ENCODE measurements at places on chromosomes 1 and 21.
A peak's percentile ranks its signal among the peaks of the same experiment; 100 is the strongest.

DNA sequence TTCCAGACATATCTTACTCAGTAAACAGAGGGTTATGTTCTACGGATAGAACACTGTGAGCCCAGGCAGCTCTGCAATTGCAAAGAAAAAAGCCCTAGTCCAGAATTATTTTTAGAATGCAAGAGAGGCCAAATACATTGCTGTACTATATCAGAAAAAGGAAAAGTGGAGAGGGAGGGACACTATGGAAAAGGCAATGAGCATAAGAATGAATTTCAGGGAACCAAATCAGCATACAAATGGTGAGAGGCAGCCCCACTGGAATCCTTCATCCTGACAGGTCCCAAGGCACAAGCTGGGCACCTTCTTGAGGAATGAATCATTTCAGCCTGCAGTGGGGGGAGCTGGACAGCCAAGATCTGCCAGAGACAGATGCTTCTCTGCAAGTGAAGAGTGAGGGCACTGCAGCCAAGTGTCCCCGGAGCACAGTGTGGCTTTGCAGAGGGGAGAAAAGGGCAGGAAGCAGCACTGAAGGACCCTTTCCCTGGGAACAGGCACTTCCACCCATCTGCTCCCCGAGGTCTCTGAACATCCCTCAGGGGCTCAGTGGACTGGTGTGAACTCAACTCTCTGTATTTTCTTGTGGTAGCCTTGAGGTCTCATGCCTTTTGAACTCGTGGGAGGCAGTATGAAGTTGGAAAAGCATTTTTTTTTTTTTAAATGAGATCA lies 115.6 kb downstream of the XCL2 start:
- no peak for DNase-seq

DNA sequence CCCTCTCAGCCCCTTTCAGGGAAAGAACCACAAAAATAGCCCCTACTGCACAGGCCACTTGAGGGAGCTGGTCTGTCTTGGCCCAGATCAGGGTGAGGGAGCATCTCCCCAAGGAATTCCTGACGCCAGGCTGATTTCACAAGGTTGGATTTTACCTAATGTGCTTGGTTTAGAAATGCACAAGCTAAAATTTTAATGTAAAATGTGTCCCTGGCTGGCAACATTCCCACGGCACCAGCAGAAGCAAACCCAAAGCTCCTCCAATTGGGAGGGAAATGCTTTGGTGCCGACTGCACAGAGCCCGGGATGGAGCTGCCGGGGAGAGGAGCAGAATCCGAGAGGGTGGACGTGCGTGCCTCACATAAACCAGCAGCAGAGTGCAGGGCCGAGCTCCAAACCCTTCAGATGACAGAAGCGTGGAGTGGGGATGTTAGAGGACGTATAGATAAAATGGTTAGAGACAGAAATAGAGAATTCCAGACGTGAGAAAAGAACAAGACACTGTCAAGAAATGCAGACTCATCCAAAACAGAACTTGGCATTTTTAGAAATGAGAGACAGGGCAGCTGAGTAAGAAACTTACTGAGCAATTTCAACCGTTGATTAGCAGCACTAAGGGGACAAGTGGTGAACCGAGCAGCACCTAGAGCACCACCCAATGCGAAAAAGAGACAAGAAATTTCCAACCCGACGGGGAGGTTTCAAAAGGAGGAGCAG lies 41.6 kb upstream of the TMEM52 start:
- no peak for DNase-seq

- peak; percentile 99 for DNase-seq
Observed at GRCh38 chr1:167936068-167936929, at the start of gene DCAF6. TSS of gene DCAF6 (plus strand) at chr1:167936683. CDS start at chr1:167936912, 229 bp downstream.

- no peak for DNase-seq
Observed at GRCh38 chr1:226646026-226646869, 92.8 kb downstream of the ITPKB start.

DNA sequence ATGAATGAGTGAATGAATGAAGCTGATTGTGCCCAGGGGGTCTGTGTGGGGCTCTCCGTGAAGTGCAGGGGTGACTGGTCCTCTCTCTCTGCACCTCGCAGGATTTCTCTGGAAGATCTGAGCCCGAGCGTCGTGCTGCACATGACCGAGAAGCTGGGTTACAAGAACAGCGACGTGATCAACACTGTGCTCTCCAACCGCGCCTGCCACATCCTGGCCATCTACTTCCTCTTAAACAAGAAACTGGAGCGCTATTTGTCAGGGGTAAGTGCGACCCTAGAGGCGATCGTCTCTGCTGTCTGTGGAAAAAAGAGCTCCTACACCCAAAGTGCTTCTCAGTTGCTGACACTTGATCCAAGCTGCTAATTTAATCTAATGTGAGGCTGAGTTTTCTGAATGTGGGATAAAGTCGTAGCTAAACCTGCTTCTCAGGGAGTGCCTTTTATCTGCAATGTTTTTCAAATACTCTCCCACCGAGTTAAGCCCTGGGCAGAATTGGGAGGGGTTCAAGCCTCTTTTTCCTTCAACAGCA lies 101.7 kb downstream of the HUNK start:
- no peak for DNase-seq

GRCh38 chr1:169683661-169684060 lies 27.8 kb downstream of the SELL start:
- no peak for DNase-seq

DNA sequence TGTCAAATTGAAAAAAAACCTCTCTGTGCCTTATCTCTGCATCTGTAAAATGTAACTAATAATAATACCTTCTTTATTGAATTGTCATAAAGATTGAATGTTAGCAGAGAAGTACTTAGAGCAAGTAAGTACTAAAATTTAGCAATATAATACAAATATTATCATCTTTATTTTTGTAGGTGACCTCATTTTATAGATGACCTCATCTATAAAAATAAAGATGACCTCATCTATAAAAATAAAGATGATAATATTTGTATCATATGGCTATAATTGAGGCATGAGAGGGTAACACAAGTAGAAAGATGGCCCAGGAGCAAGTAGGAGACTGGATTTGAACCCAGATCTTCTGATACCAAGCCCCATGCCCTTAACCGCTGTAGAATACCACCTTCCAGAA lies 193.2 kb upstream of the FOXD3 start:
- DNase-seq: no peak

DNA sequence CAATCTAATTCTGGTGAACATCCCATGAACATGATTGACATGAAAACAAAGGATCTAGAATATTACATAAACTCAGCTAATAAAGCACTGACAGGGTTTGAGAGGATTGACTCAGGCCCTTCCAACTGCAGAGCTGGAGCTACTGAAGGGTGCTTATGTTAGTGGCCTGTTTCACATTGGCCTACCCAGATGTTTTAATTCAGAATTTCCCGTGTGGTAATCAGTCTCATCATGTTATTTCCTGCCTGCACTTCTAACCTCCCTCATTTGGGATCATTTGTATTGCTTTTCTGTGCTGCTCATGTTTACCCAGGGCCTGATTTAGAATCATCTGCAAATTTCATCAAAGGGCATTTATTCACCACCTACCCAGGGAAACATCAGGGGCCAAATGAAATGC lies 270.3 kb downstream of the PLPP3 start:
- DNase-seq: no peak

GRCh38 chr1:85612704-85613361 lies 32.3 kb downstream of the CCN1 start:
- DNase-seq: no peak

- DNase-seq: no peak
Observed at GRCh38 chr1:110643879-110644472, 30.8 kb downstream of the KCNA3 start.

GRCh38 chr1:59298710-59299346 lies 1.9 kb downstream of the FGGY start:
- DNase-seq: no peak

- no peak for DNase-seq
Observed at GRCh38 chr1:237013608-237014007, 9.4 kb upstream of the MT1HL1 start.

DNA sequence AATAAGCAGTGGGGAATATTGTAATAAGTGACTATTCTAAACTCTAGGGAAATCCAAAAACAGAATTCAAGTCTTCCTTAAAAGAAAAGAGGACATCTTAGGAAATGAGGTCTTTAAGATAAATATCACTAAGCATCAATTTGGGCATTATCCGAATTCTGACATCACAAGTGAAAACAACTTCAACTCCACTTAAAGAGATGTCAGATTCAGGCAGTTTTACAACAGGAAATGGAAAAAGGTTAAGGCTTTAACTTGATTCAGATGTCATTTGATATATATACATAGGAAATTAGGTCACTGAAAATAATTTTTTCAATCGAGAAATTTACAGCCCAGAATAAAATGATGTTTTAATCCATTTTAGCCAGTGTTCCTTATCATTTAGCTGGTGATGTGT lies 435.4 kb downstream of the SETD4 start:
- no peak for DNase-seq

DNA sequence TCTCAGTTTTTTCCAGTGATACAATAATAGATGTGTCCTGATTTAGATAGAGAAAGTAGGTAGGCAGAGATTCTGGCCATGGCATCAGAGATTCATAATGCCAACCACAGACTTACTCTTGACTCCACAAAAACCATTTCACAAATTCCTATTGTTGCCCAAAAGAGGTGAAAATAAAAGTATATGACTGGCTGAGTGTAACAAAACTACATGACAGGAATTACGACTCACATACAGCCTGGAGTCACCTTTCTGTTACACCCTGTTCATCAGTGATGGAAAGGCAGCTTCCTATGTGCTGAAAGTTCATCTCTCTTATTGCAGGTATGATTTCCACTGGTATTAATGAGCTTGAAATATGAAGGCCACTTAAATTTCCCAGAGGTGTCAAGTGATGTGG lies 72.3 kb downstream of the MPZL1 start:
- no peak for DNase-seq

DNA sequence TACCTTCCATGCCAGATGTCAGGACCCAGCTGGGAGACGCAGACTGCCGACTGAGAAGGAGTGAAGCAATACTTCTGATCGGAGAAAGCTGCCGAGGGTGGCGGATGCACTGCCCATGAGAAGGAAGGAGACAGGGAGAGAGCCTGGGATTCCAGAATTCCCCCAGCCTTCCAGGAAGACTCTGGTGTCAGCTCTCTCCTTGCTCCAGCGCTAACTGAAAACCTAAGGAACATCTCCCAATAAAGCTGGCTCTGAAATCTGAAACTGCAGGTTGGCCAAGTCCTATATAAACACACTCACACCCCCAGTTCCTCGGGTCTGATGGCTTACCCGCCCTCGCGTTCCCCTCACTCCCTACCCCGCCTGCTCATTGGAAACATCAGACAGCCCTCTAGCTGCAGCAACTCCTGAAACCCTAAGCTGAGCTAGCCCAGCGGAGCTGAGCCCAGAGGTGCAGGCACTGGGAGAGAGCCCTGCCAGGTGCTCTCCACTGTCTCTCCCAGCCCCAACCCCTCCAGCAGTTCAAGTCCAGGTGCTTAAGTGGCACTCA lies 52.3 kb downstream of the PLEKHA6 start:
- DNase-seq: peak; percentile 67

DNA sequence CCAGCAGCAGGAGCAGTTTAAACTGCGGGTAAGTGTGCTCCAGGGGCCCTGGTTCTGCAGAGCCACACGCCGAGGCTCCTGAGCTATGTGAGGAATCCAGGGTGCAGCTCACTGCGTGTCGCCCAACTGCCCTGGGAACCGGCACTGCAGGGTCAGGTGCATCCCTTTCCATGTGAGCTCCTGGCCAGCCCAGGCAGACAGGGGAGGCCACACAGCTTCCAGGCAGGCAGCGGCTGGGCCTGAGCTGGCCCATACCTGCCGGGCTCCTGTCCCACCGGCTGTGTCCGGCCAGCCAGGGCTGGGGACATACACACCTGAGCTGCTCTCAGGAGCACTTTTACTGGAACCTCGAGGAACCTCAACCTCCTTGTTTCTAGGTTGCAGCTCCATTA lies 18.6 kb upstream of the COL18A1 start:
- DNase-seq: peak; percentile 47

GRCh38 chr1:209618756-209619420 lies 33.3 kb downstream of the LAMB3 start:
- no peak for DNase-seq

- DNase-seq: no peak
Observed at GRCh38 chr1:70517444-70517843, 106.4 kb downstream of the CTH start.

- DNase-seq: no peak
Observed at GRCh38 chr1:27087371-27088220, 67.3 kb downstream of the SLC9A1 start.

DNA sequence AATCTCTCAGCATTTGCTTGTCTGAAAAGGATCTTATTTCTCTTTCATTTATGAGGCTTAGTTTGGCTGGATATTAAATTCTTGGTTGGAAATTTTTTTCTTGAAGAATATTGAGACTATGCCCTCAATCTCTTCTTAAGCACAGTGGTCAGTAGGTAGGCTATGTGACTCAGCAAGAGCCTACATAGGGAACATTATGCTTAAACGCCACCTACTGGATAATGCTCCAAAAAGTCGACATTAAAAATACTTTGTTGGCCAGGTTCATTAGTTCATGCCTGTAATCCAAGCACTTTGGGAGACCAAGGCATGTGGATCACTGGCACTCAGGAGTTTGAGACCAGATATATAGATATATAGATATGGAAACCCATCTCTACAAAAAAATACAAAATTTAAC lies 678.0 kb upstream of the USP24 start:
- no peak for DNase-seq

DNA sequence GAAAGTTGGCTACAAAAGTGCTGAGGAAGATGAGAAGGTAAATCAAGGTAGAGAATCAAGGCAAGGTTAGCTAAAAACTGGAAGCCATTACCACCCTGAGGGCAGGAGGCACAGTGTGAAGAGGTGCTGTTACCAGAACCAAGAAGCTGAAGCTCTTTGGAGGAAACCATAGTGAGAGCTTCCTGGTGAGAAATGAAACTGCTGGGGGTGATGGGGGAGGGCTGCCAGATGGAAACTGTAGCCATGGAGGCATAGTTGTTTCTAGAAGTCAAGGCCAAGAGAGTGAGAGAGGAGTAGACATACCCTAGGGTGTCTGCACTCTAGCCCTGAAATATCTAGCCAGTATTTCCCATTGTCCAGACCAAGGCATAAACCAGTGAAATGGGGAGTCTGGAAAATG lies 28.7 kb downstream of the IFI44 start:
- DNase-seq: no peak

GRCh38 chr1:15852828-15853302 lies 5.4 kb downstream of the SPEN start:
- no peak for DNase-seq

- no peak for DNase-seq
Observed at GRCh38 chr1:231639819-231640218, 13.2 kb downstream of the DISC1 start.

GRCh38 chr1:228303596-228303995 lies 95.8 kb downstream of the OBSCN start:
- DNase-seq: no peak

DNA sequence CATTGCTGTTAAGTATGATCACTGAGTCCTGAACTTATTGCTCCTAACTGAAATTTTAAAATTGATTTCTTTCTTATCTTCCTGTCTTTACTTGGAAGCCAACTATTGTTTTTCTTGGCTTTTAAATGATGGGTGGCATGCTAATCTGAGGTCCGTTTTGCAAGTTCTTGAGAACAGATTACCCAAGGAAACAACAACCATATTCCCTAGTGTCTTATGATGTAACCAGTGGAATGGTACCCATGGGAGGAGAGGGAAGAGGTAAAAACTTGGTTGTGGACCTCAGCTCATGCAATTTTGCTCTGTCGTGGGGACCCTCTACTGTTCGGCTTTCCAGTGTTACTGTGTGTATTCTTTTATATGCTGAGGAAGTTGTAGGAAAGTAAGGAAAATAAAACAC lies 454.8 kb upstream of the ADAMTS5 start:
- no peak for DNase-seq

- DNase-seq: no peak
Observed at GRCh38 chr1:197471248-197471985, 203.4 kb downstream of the CRB1 start.

- DNase-seq: no peak
Observed at GRCh38 chr1:54188291-54188690, 11.5 kb downstream of the CYB5RL start.

- DNase-seq: no peak
Observed at GRCh38 chr1:9621032-9621431, 30.5 kb upstream of the PIK3CD start.
